ENCODE measurements at places on chromosomes 11 and 22.
A peak's percentile ranks its signal among the peaks of the same experiment; 100 is the strongest.

DNA sequence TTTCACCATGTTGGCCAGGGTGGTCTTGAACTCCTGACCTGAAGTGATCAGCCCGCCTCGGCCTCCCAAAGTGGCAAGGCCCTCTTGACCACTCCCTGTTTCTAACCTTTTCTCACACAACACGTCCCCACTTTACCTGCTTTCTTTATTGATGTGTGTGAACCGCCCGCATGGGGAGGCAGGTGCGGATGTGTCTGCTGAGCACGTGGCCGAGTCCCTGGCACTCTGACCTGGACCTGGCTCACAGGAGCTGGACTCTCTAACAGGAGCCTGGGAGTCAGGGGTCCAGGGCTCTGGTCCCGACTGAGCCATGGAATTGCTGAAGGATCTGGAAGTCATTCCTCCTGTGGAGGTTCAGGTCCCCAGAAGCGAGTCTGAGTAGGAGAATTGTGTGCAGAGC is 40.0 kb downstream of the C11orf96 start:
- no peak for DNase-seq

DNA sequence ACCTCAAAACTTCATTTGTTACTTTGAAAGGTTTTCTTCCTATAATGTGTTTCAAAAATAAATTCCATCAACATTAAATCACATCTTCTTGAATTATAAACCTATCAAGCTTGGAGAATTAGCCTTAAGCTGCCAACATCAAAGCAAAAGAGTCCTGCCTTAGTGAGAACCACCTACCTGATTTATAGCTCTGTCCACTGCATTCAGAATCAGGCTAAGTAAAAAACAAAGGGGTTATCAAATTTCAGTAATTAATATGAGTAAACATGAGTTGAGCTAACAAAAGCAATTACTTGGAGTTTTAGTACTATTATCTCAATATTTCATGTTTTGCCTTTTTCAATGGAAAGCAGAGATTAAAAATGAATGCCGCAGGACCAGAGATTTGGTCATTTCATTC is 73.9 kb downstream of the CADM1 start:
- no peak for DNase-seq

DNA sequence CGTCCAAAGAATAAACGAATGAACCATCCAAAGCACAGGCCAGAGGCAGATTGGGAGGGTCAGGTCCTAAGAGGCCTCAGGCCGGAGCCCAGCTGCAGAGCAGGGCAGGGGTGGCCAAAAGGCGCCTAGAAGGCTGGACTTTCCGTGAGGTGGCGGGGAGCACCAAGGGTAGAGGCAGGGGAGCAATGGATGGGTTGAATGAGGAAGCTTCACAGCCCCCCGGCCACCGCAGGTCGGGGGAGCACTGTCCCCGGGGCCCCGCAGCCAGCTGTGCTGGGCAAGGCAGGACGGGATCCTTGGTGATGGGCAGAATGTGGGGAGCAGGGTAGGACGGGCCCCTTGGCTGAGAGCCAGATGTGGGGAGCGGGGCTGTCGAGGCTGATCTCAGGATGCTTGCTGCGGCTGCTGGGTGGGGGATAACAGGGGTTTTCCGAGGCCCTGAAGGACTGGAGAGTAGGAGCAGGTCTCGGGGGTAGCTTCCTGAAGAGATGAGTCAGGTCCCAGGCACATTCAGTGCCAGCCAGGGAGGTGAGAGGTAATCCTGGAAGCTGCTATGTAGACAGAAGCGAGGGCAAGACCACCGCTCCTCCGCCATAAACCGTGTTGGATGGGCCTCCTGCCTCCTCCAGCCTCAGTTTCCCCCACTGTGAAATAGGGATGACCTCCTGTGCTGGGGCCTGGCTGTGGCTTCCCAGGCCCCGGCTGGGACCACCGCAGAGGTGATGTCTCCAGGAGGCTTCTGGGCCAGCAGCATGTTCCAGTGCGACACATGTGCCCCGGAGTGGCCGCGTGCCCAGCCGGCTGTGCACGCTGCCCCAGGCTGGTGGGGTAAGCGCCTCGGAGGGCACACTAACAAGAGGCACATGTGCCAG is 34.6 kb upstream of the KCNQ1OT1 start:
- peak; percentile 19 for DNase-seq

DNA sequence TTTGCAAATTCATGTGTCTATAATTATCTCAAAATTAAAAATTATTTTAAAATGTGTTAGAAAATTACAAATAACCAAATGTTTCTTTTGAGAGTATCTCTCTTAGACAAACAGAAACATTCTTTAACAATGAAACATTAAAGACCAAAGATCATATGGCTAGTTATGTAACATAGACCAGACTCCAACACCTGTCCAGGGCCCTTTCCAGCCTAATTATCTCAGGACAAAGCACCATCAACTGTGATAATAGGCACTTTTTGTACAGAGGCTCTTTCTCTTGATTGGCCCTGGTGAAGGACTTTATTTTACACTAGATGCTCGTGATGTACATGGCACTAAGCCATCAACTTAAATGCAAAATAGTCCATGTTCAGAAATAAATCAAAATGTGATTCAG is 5.0 kb upstream of the PLEKHA7 start:
- no peak for DNase-seq

DNA sequence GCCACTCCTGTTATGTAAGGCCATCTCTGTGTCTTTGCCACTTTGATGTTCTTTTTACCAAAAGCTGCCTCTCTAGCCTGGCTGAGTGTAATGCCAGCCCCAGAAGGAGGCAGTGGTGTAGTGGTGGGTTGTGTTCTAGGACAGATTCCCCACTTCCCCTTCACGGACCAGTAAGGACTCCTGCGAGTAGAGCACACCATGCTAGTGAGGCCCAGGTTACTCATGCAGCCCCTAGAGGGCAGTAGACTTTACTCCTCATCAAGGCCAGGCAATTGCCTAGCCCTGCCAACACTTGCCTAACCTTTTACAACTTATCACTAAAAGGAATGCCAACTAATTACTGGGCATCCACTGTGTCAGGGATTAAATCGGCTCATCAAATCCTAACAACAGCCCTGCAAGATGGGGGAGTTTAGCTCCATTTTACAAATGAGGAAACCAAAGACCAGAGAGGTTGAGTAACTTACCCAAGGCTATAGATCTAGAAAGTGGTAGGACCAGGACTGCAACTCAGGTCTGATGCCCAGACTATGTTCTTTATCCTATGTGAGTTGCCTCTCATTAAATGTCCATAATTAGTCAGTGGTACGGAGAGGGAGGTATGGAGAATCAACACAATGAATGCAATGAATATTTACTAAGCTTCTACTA is 75.3 kb downstream of the APIP start:
- peak; percentile 76 for DNase-seq

DNA sequence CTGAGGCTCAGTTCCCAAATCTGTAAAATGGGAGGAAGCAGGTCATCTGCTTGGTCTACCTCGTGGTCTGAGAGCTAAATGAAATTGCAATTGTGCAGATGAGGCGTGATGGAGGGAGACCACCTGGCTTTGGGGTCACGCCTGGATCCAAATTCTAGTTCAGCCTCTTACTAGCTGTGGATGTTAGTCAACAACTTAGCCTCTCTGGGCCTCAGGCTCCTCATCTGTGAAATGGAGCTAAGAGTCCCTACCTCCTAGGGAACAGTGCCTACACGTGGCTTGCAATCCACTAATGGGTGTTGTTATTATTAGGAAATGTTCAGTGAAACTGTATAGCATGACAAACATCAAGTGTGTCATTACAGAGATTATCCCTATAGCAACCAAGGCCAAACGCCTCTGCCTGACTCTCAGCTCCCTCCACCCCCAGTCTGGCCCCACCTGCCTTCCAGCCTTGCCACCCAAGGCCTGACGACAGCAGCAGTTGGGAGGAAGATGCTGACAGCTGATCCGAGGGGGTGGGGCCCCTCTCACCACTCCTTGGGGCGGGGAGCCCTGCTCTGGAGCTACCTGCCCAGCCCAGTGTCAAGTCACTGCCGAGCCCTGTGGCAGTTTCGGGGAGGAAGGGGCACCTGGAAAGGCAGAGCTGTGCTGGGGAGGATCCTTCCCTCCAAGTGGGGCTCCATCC is 1.7 kb upstream of the RHOD start:
- DNase-seq = peak; percentile 44

- no peak for DNase-seq
Measured at GRCh38 chr11:130740819-130741218, 175.5 kb downstream of the SNX19 start.

DNA sequence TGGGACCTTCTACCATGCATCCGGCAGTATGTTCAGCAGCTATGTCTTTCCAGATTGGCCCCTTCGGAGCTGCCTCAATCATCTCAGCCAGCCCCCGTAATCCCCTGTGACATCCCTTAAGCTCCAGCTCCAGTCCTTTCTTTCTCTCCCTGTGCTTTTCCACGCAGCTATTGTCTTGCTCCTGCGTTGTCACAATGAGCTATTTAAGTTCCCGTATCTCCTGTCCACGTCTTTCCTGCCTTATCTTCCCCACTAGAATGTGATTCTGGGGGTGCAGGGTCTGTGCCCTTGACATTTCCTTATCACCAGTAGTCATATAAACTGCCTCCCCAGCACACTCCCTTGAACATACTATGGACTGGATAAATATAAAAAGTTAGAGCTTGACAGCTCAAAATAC is 5.1 kb upstream of the ETS1 start:
- peak; percentile 46 for DNase-seq

DNA sequence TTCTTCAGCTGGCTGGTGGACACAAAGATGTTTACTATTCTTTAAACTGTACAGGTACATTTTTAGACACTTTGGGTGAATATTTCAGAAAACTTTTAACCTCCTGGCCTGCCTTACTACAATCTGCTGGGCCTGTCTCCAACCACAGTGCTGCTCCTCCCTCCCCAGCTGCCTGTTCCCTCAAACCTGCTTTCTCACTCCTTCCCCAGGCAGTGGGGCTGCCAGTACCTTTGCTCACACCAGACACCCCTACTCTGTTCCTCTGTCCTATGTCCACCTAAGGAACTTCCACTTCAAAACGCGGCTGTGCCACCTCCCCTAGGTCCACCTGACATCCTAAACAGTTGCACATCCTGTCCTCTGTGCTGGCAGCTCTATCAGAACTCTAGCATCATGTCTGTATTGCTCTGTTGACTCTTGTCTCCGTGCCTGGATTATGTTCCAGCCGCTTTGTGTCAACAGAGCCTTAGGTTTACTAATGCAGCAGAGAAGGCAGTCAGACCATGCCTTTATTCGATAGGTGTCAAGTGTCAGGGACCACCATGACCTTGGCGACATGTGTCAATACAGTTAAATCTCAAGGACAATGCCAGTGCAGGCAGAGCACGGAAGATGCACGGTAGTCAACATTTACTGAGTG is 13.4 kb downstream of the ZP1 start:
- no peak for DNase-seq

- peak; percentile 17 for DNase-seq
Measured at GRCh38 chr11:17073370-17074027, 4.0 kb downstream of the RPS13 start.

DNA sequence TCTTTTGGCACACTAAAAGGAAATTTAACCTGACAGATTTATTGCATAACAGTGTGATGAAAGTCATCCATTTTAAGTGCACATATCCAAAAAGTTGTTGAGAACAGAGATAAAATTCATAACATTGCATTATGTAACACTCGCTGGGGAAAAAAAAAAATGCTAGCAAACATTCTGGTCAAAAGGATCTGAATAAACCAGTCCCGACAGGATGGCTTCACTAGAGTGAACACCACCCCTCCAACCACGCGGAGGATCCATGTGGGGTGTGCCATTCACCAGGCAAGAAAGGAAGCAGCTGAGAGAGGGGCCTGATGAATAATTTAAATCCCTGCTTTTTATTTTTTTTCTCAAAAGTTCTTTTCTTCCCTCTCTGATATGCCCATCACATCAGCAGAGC is 258.7 kb downstream of the DCDC1 start:
- no peak for DNase-seq

GRCh38 chr11:47216121-47216798 is 1.5 kb downstream of the DDB2 start:
- DNase-seq = peak; percentile 48

- no peak for DNase-seq
Measured at GRCh38 chr22:22111267-22111751, 128.7 kb upstream of the TOP3B start.

DNA sequence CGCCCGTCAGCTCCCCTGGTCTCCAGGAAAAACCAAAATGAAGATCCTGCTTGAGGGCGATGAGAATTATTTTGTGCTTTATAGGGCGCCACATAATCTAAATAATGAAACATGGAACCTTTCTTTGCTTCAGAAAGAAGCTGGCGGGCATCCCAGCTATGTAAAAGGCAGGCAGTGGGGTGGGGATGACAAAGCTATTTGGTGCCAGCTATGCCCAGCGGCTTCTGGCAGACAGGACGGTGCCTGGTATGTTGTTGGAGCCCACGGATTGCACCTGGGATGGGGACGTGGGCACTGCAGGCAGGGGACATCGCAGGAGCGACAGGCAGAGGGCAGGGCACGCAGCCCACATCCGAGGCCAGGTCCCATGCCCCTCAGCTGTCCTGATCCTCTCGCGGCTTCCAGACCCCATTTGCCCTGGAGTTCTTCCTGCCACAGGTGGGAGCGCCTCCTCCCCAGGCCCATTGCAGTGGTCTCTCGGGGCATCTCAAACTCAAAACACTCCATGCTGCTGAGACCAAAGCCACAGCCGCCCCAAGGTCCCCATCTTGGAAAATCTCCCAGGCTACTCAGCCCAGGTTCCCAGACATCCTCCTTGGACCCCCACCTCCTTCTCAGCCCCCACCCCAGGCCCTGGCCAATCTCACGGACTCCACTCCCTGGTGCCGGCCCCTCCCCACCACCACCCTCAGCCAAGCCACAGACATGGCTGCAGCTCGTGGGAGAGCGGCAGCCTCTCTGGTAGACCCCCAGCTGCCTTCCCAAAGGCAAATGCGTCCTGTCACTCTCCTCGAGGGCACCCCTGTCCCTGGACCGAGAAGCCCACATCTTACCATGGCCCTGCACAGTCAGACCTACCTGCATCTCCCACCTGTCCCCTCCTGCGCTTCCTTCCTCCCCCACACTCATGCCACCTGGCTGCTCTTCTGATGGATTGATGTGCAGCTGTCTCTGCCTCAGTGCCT is 45.7 kb downstream of the SHISAL1 start:
- peak; percentile 2 for DNase-seq

DNA sequence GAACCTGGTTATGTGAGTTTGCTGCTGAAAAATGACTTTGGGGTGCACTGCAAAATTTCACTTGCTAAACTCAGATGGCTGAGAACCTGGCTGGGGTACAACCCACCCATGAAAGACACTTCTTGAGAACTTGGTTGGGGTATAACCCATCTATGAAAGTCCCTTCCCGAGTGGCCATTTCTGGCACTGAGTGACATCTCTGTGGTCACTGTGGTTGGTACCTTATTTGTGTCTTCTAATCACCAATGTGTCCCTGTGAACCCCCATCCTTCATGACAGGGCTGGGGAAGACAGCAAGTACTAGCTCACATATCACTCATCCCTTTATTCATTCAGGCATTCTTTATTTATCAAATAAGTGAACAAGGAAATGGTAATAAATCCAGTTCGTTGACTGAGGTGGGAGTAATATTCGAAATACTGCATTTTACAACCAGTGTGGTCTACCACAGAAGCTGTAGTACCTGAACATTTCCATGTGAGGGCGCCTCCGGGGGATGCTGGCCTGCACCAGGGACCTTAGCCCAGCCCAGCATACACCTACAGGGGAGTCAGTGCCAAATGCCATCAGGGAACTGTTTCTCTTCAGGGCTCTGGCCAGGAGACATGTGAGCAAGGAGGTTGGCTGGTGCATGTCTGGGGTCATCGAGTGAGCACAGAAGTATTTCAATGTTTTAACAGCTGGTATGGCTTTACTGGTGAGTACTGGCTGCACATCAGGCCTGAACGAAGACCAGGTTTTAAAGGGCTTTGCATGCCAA is 122.1 kb downstream of the CSNK2A3 start:
- DNase-seq = no peak
